ENCODE measurements at places on chromosomes 7 and 10.

DNA sequence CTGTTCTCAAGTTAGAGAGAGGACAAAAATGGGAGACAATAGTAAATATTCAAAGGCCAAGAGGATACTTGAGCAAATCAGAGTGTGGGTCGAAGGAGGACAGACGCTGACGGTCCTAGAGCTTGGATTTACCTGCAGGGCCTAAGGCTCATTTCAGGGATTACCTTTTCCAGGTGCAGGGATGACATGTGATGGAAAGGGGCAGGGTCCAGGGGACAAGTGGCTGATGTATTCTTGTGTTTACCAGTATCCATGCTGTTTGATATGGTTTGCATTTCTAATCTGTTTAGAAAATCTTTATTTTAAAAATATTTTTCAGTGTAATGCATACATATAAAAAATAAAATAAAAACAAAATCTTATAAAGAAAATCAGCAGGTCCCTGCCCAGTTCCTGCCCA lies 5.3 kb downstream of the GALNTL5 start:
- DNase-seq, result no peak

DNA sequence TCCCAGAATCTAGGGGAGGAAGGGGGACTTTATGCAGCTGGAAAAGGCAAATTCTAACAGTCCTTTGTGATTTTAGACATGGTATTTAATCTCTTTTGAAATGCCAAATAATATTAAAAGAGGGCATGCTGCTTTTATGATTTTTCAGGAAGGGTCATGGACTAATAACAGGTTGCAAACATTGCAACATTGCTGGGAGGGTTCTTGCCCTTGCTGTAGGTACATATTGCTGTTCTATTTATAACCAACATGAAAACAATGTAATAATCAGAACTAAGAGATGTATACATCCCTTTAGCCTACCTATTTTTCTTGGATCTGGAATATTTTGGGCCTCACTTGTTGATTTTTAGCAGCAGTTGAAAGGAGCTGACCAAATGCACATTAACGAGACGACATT lies 411.6 kb downstream of the KCNMA1 start:
- no peak for DNase-seq

- no peak for DNase-seq
Measured at GRCh38 chr10:21926949-21927348, 76.6 kb downstream of the DNAJC1 start.

DNA sequence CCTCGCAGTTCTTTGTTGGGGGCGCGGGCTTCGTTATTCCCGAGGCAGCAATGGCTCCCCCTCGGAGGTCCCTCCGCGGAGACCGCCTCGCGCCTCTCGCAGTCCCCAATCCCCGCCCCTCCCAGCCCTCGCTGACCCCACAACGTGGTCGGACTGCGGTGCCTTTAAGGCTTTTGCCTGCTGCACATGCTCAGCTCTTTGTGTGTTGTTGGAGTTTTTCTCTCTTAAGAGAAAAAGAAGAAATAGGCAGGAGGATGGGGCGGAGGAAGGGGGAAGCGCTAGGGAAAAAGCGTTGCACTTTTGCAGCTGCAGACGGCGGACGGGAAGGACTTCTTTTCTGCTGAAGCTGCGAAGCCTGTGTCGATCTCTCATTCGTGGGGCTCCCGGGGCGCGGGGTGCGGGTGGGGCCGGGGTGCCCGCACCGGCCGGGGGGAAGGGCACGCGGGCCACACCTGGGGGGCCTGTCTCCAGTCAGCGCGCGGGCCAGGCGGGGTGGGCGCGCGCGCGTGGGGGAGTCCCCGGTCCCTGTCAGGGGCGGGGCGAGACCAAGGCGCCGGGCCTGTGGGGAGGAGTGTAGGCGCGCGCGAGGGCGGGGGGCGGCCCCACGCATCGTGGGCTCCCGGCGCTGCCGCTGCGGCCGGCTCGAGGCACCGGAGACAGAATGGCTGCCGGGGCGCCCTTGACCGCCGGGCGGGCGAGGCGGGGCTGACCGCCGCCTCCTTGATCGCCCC lies 445 bp upstream of the ATRNL1 start:
- DNase-seq, result no peak

DNA sequence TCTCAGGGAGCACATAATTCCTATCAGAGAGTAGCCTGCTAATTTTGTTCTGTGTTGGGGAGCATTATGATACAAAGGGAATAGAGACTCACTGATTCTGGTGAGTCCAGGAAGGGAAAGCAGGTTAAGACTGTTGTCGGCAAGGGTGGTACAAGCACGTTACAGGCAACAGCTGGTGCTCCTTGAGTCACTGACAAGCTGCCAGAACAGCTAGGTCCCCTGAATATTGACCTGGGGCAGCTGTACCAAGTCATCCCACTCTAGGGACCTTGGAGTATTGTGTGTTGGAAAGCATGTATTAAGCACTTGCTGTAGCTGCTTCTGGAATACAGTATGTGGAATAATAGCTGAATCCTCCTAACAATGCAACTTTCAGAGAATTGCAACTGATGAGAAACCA lies 37.0 kb upstream of the GLCCI1 start:
- no peak for DNase-seq

DNA sequence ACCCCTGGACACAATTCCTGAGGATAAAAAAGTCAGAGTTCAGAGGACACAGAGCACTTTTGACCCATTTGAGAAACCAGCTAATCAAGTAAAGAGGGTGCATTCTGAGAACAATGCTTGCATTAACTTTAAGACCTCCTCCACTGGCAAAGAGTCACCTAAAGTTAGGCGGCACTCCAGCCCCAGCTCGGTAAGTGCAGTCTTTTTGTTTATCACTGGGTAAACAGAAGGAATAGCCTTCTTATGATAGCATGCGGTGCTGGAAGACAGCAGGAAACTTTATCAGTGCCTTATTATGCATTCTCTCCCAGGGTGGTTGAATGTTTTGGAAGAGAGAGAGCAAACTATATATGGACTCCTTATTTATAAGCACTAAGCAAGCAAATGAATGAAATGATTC lies 130.5 kb downstream of the CDK14 start:
- peak; percentile 85 for DNase-seq

DNA sequence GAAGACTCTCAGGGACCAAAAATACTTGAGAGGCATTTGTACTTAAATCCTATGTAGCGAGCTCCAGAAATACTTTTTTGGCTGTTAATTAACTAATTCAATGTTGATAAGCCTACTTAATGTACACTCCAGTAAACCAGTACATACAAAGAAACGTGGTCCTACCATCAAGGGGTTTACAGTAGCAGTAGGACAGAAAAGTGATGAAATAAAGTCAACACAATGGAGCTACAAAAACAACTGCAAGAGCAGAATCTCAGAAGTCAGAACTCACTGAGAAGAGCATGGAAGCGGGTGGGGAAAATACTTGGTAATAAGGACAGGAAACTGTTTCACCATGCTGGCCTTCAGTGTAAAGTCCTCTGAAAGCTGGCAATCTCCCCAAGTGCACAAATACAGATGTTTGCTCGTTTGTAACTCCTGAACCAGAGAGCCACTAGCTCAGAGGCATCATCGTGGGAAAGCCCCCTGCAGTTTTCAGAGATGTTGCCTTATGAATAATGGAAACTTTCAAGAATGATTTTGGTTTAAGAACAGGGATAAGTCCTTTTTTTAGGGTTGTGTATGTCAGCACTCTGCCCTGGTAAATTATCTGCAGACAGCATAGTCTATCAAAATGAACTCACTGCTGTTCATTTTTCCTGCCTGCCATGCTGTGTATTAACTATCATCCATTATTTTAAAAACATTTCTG lies 233.2 kb downstream of the SORCS1 start:
- DNase-seq, result no peak

DNA sequence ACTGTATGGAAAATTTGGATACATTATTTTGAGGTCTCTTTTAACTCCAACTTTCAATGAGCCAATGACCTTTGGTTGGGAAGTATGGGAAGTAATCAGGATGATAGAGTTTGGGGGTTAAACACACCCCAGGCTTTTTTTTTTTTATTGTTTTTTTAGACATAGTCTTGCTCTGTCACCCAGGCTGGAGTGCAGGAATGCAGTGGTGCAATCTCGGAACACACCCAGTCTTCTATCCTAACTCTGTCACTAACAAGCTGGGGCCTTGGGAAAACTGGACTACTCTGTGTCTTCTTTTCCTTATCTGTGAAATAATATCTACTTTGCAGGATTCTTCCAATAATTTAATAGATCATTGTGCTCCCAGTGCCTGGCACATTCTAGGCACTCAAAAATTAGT lies 37.6 kb upstream of the AGBL3 start:
- no peak for DNase-seq

DNA sequence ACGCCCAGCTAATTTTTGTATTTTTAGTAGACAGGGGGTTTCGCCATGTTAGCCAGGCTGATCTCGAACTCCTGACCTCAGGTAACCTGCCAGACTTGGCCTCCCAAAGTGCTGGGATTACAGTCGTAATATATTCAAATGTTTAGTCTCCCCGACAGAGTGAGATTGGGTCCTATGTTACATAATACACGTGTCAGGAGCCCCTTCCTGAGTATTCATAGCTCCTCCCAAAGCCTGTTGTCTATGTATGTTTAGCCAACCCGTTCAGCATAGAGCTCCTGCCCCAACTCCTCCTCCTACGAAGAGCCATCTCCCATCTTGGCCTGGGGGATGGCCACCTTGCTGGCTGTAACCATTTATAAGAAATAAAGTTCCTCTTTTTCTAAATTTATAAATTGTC lies 2.7 kb upstream of the PPP2R2D start:
- DNase-seq, result no peak

- DNase-seq, result no peak
Measured at GRCh38 chr10:17238445-17239291, 10.6 kb downstream of the VIM start.

GRCh38 chr7:147894271-147894670 lies 696.3 kb upstream of the C7orf33 start:
- DNase-seq, result no peak

DNA sequence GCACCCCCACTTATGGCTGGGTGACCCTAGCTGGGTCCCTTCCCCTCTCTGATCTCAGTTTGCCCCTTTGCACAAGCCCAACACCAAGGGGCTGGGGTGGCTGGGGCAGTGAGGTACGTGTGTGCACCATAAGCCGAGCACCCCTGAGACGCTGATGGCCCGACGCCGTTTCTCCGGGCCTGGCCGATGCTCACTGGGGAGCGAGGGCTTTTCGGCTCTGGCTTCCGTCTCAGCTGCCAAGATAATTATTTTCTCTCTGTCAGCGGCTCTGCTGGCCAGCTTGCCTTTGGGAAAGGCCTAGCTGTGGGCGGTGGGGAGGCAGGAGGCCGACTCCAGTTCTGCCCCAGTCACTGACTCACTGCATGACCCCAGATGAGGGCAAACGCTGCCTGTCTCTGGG lies 91.0 kb downstream of the ZMIZ1 start:
- no peak for DNase-seq

DNA sequence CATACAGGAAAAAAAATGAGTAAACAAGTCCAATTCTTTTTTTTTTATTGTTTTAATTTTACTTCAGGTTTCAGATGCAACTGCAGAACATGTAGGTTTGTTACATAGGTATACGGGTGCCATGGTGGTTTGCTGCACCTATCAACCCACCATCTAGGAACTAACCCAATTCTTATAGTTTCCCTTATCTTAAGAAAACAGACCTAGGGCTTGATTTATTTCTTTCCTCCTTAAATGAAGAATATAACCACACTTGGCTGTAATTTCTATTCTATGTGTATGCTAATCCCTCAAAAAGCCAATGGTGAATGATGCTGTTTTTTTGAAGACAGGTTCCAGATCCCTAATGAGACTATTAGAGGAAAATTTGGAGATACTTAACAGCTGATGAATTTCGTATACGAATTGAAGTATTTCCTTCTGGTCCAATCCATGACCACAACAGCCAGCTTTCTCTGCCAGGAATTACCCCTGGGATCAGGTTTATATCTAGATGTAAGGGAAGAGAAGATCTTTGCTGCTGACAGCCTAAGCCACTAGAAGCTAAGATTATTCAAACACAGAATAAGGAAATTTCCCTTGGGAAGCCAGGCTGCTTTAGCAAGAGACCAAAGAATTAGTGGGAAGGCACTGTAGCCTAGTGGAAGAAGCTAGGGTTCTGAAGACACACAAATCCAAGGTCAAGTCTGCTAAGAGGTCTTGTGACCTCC lies 115.8 kb downstream of the INHBA start:
- no peak for DNase-seq

DNA sequence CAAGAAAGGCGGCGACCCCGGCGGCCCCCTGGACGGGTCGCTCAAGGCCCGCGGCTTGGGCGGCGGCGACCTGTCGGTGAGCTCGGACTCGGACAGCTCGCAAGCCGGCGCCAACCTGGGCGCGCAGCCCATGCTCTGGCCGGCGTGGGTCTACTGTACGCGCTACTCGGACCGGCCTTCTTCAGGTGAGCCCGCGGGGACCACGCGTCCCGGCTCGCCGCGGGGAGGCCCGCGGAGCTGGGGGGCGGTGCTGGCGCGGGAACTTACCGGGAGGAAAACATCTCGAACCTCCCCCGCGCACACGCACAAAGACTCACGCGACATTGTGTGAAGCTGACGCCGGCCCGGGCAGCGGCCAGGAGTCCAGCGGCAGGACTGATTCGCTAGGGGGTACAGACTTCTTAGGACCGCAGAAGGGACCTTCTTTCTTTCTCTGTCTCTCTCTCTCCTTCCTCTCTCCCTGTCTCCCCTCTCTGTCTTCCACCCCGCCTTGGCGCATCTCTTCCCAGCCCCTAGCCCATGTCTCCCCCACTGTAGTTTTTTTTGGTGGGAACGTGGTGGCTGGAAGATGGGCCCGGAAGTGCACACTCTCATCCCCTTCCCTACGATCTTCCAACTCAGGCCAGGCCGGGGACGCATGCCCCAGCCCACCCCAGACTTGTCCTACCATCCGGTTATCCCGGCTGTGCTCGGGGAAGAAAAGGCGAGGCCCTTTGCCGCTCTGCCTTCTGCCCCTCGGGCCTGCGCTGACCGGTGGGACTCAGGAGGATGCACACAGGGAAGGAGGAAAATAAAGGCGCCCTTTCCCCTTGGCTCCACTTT lies 1.2 kb downstream of the EN2 start:
- no peak for DNase-seq

GRCh38 chr10:126584836-126585235 lies 85.7 kb downstream of the C10orf90 start:
- no peak for DNase-seq

GRCh38 chr10:63935705-63936104 lies 414.5 kb downstream of the REEP3 start:
- peak; percentile 19 for DNase-seq

DNA sequence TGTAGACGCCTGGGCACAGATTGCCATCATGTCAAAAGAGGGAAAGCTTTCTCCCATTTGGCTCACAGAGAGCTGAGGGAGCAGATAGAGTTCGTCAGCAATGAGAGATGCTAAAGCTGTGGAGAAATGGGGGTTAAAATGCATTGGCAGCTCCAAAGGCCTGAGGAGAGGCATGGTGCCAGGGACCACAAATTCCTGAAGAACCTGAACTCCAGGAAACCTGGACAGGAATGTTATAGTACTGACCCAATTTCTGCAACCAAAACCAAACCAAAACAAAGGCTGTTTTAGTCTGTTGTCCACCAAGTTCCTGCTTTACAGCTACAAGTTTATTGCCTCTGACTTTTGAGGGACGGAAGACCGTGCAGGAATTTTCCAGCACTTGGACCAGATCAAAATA lies 575.7 kb downstream of the REEP3 start:
- DNase-seq, result no peak

- DNase-seq, result no peak
Measured at GRCh38 chr7:41832941-41833340, 130.1 kb upstream of the INHBA start.

GRCh38 chr10:50542871-50543270 lies 80.9 kb downstream of the SGMS1 start:
- no peak for DNase-seq

GRCh38 chr7:114622221-114622620 lies 207.6 kb downstream of the FOXP2 start:
- no peak for DNase-seq

GRCh38 chr10:114060456-114060855 lies 16.8 kb downstream of the ADRB1 start:
- DNase-seq, result peak; percentile 11

GRCh38 chr10:92278996-92279696 lies 11.7 kb downstream of the CPEB3 start:
- DNase-seq, result no peak
